ENCODE measurements at places on chromosomes 11 and 22.

DNA sequence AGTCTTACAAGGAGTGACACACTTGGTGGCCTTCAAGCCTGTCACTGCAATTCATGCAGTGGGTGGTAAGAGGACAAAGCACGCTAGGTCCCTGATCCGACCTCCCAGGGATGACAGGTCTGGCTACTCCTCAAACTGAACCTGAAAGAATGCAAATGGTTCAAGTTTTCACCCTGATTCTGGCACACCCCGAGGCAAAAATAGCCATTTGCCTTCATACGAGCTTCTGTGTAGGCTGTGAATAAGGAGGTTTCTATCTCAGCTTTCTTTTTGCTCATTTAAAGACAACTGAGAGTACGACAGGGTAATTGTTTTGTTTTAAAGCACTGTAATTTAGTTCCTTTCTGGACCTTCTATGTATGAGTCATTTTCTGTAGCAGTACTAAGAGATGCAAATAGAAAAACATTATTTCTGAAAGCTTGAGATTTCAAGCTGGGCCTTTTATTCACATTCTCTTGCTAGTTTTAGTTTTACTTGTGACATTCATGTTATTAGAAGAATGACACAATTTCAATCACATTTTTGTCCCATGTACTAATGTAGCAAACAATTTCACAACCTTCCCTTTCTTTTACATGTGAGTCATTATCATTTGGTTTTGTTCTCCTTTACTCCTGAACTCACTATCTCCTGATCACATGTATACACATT lies 56.6 kb upstream of the FDX1 start:
- DNase-seq: no peak

GRCh38 chr11:123493349-123494063 lies 63.4 kb downstream of the GRAMD1B start:
- DNase-seq: no peak

- DNase-seq: no peak
Measured at GRCh38 chr11:39192671-39193070, 2266.8 kb downstream of the LRRC4C start.

GRCh38 chr22:44889255-44889878 lies 120.4 kb downstream of the PHF21B start:
- no peak for DNase-seq

- no peak for DNase-seq
Measured at GRCh38 chr11:85115798-85116197, 511.3 kb downstream of the DLG2 start.

DNA sequence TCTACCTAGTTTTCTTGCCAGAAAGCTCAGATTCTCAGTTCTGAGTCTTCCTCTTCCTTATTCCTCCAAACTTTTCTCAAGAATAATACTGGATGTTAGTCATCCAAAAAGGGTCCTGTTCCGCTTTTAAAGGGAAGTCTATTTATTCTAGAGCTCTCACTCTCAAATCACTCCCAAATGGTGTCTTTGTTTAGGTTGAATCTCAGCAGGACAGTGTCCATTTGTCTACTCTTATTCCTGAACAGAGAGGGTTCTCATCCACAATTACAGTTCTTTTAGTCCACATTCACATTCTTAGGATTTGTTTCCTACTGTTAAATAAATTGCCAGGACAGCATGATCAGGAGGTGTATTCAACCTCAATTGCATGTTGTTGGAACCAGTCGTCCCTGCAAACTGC lies 61.3 kb downstream of the MUC15 start:
- no peak for DNase-seq

- DNase-seq: no peak
Measured at GRCh38 chr22:26431261-26431995, 2.4 kb downstream of the ASPHD2 start.

DNA sequence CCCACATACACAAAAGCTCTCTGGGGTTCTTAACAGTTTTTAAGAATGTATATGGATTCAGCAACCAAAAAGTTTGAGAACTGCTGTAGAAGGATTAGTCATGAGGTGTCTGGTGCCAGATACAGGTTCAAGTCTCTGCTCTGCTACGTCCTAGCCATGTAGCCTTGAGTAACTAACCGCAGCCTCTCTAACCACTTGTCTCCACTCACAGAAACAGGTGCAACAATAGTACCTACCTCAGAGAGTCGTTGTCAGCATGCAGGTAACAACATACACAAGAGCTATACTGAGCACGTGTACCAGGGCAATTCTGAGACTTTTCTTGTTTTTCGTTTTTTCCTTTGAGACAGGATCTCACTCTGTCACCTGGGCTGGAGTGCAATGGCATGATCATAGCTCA lies 26.9 kb downstream of the CBX7 start:
- DNase-seq: no peak

DNA sequence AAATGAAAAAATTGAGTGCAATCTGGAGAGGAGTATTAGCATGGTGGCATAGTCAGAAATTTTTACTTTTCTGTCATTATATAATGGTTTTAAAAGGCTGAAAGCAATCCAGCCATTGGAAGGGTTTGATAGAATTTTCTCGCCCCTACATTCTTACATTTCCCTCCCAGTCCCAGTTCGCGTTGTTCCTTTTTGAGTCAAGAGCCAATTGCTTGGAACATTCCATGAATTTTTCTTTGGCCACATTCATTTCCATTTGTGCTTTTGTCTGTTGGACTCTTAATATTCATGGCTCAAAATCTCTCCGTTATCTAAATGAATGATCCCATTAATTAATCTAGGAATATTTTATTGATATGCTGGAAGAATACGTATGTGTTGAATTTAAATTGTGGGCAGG lies 66.0 kb downstream of the GRK3 start:
- DNase-seq: no peak

GRCh38 chr11:38272376-38272775 lies 1674.3 kb upstream of the RAG2 start:
- no peak for DNase-seq
